ENCODE measurements at places on chromosomes 7 and 10.

- DNase-seq: no peak
Observed at GRCh38 chr7:25855854-25856782, 295.9 kb upstream of the NFE2L3 start.

DNA sequence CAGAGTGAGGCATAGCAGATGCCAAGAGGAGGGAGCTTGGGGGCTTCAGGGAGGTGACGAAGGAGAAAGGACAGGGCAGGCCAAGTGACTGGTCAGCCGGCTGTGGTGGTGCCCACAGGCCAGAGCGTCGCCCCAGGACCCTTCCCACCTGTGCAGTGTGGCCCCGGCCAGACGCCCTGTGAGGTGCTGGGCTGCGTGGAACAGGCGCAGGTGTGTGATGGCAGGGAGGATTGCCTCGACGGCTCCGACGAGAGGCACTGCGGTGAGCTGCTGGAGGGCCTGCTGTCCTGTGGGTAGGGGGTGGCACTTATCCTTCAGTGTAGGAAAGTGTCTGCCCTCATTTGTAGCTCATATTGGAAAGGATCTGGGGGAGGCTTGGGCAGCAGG, 26.8 kb upstream of the ZNF467 start:
- no peak for DNase-seq

DNA sequence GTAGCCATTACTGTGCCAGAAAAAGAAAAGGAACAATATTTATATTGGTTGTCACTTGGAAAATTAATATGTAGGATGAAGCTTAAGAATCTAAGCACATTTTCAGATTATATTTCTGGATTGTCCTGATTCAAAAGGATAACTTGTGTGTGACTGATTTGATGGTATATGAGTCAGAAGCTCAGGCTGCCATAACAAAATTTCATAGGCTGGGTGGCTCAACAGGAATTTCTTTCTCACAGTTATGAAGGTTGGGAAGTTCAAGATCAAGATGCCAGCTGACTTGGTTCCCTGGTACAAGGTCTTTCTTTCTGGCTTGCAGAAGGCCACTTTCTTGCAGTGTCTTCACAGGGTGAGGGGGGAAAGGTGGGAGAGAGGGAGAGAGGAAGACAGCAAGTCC, 108.5 kb downstream of the ST7 start:
- DNase-seq: no peak

DNA sequence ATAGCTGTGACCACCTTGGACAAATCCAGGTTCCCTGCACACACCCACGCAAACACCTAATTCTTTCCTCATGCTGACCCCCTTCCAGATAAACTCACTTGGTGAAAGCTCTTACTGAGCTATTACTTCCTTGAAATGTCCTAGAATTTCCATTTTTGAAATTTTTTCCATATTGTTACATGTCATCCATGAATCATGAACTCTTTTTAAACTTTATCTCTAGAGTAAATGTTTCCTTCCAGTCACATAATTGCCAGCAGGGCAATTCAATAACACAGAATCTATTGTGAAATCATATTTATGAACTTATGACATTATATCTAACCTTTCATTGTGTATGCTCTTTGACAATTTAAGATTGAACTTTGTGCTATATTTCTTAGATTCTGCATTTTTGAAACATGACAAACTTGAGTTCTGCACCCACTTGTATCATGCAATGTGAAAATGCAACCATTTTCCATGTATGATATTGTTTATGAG, 26.8 kb upstream of the FGL2 start:
- DNase-seq: no peak

Data from Jurkat, Clone E6-1 (cell line).